ENCODE measurements at places on chromosomes 16 and 17.

DNA sequence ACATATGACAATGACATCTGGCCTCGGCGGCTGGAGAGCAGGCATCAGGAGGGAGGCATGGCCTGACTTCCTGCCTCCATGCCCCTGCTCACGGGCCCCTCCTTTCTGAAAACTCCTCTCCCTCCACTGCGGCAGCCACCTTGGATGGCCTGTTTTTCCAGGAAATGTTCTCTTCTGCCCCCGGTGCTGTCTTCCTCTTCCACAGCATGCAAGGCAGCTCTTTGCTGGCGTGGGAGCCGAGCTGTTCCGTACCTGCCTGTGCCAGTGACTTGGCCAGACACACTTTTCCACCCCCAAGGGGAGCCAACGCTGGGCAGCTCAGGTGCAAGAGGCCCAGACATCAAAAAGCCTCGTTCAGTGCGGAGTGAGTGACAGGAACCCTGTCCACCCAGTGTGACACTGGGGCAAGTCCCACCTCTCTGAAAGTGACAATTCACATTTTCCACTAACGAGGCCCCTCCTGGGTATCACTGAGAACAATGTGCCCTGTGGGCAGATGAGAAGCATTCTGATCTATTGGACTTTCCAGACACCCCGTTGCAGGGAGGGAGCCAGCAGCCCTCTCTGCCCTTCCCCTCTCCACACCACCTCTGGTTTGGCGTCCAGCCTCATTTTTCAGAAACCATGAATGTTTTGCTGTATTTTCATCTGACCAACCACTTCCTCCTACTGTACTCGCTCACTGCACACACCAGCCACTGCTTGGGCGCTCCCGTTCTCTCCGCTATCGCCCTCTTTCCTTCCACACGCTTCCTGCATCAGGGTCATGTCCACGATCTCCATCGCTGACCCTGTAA, 31.2 kb downstream of the NSMCE1 start:
- DNase-seq, result no peak

- DNase-seq, result peak; percentile 96
Measured at GRCh38 chr17:45228763-45229539, 7.3 kb downstream of the FMNL1 start.

DNA sequence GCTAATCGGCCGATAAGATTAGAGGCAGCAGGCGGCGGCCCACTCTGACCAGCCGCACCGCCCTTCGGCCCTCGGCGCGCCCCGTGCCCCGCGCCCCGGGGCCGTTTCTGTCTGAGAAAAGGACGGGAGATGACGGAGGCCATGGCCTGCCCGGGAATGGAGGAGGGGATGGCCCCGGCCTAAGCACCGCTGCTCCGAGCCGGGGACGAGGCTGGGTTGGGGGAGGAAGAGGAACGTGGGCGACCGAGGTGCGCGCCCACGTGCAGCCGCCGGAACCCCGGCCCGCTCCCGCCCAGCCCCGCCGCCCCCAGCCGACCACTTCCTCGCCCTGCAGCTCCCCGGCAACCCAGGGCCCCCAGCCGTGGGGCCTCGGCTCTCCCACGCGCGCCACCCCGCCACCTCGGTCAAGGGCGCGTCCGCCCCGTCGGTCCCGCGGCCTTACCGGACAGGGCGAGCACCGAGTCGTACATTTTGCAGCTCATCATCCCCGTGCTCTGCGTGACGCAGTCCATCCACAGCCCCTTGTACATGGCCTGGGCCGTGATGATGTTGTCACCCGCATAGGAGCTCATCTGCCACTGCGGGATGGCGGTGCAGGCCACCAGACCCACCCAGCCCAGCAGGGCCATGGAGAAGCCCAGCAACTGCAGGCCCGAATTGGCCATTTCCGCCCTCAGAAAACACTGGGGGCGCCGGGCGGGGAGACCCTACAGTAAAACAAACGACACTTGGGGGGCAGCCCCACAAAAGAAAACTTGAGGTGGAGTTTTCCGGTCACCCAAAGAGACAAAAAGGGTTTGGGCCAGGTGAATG, 693 bp downstream of the CLDN7 start:
- DNase-seq, result peak; percentile 41

DNA sequence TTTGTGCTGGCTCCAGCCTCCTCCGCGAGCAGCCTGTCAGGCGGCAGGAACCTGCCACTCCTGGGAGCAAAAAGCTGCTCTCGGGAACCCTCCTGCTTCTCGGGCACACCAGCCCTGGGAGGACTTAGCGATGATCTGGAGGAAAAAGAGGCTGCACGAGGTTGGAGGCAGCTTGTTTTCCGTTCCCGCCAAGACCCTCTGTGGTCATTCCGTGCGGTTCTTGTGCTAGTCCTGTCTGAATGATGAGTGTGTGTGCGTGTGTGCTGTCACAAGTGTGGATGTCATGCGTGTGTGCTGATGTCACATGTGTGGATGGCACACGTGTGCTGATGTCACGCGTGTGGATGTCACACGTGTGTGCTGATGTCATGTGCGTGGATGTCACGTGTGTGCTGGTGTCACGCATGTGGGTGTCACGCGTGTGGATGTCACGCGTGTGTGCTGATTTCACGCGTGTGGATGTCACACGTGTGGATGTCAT, 150.0 kb downstream of the NPIPB11 start:
- no peak for DNase-seq

GRCh38 chr16:58456193-58456592, 43.8 kb upstream of the NDRG4 start:
- DNase-seq, result no peak

- no peak for DNase-seq
Measured at GRCh38 chr16:16147316-16147999, 75.8 kb downstream of the ABCC6 start.

- peak; percentile 50 for DNase-seq
Measured at GRCh38 chr17:48997103-48997826, at the start of gene IGF2BP1. IGF2BP1 (plus strand) TSS chr17:48997385; CDS start chr17:48997746, 361 bp downstream.

GRCh38 chr17:79651761-79652160, 40.9 kb upstream of the RBFOX3 start:
- no peak for DNase-seq

- no peak for DNase-seq
Measured at GRCh38 chr17:79575229-79575628, 35.6 kb downstream of the RBFOX3 start.

DNA sequence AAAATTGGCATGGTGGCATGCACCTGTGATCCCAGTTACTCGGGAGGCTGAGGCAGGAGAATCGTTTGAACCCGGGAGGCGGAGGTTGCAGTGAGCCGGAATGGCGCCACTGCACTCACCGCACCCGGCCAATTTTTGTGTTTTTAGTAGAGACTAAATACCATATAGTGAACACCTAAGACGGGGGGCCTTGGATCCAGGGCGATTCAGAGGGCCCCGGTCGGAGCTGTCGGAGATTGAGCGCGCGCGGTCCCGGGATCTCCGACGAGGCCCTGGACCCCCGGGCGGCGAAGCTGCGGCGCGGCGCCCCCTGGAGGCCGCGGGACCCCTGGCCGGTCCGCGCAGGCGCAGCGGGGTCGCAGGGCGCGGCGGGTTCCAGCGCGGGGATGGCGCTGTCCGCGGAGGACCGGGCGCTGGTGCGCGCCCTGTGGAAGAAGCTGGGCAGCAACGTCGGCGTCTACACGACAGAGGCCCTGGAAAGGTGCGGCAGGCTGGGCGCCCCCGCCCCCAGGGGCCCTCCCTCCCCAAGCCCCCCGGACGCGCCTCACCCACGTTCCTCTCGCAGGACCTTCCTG, at the start of gene HBQ1:
Gene HBQ1 (plus strand): TSS at position 359 of the 575 bp plus-strand sequence. CDS start 28 bp downstream, at position 387.
- peak; percentile 89 for DNase-seq

DNA sequence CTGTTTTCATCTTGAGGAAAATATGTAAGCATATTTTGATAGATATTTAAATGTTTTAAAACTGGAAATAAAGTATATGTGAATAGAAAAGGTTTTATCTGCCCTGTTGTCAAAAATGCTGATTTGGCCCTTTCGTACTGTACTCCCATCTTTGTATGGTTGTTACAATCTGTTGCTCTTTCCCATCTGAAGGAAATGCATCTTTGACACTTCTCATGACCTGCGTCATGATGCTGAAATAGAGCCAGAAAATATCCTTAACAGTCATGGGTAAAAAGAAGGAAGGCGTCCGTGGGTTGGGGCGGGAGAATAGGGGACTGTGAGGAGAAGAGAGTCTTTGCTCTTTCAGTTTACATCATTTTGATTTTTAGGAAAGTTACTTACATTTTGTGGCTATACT, 327.7 kb downstream of the BCAS3 start:
- no peak for DNase-seq

DNA sequence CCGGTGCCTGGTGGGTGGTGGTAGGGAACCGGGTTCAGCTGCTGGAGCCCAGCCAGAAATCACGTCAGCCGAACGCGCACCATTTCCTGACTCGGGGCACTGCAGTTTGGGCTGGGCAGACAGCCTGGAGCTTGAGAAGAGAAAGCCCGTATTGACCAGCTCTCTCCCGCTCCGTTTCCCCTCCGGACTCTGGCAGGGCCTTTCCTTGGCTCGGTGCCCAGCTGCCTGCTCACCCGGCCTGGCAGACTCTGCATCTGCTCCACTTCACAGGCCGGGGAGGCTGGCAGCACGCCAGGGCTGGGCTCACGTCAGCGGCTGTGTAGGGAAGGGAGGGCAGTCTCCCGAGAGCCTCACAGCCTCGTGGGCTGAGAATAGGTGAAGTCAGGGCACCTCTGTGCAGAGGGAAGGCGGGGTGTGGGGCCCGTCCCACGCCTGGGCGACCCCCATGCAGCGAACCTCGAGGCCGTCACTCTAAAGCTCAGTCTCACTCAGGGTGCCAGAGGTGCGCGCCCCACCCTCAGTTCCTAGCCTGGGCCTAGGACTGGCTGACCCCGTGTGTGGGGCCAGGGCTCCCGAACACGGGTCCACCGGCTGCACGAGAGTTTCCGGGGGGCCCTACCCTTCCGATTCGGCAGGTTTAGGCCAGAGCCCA, 59.1 kb downstream of the OR1D5 start:
- DNase-seq, result peak; percentile 96

- DNase-seq, result no peak
Measured at GRCh38 chr16:10405386-10405939, 19.6 kb downstream of the ATF7IP2 start.

All from AG20443 (cell line).